HS-5 (cell line): ENCODE measurements at places on chromosomes 2 and 18.
A peak's percentile ranks its signal among the peaks of the same experiment; 100 is the strongest.

DNA sequence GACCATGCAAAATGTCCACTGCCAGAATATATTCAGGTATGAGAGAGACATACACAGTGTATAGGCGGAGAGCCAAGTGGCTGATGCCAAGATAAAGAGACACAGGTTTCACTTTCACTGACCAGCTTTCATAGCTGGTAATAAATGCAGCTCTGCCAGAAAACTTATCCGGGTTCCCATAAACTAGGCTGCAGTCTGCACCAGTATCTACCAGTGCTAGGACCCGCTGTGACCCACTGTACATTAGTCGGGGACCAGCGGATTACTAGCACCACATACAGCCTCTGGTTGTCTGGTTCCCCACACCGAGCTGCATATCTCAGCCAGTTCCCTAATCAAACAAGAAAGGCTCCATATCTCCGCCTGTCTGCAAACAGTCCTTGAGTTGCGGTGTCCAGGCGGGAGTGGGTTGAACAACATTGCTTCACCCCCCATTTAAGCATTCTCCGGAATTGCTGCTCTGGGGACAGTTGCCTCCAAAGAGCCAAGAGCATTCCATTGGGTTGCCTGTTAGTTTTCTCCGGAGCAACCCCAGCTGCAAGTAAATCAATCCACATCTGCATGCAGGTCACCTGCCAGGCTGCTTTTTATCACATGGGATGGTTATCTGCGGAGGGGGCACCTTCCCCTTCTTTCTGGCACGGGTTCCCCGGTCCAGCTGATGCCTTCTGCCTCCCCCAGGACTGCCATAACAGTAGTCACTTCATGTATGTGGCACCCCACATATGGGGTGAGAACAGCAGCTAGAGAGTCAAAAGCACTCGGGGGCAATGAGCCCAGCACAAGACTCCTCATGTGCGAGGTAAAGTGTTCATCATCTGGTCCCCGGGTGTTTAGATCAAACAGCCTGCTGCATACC lies 18.0 kb upstream of the KLHL23 start:
- no peak for DNase-seq

GRCh38 chr2:53901192-53901591 lies 41.4 kb upstream of the GPR75 start:
- DNase-seq, result no peak

DNA sequence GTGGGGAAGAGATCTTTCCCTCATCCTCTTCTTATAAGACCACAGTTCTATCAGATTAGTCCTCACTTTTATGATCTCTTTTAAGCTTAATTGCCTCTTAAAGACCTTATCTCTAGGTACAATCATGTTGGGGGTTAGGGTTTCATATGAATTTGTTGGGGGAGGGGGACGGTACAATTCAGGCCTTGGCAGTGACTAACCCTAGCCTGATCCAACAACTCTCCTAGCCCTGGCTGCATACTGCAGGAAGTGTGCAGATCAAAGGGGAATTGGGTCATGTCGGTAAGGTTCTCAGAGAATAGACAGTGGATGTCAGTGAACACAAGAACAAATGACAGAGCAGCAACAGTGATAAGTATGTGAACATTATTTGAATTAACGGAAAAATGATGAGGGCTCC lies 16.4 kb downstream of the CAPN13 start:
- no peak for DNase-seq

DNA sequence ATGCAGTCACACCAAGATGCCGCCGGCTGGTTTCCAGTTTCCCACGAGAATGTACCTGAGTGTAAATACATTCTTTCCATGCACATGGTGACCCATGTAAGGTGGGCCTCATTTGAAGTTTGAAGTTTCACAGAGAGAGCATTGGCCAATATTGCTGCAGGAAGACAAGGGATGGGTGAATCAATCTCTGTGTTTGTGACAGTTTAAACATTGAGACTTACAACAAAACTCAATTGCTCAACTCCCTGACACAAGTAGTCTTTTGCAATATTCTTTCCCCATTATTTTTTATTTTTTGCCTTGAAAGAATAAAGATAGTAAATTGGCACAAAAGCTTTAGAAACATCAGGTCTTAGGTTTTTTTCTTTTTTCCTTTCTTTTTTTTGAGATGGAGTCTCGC lies 5.1 kb downstream of the SERPINB2 start:
- no peak for DNase-seq

GRCh38 chr18:32461709-32462272 lies 8.9 kb downstream of the GAREM1 start:
- DNase-seq, result no peak

- DNase-seq, result no peak
Observed at GRCh38 chr18:14936313-14936712, 188.3 kb downstream of the ANKRD30B start.

DNA sequence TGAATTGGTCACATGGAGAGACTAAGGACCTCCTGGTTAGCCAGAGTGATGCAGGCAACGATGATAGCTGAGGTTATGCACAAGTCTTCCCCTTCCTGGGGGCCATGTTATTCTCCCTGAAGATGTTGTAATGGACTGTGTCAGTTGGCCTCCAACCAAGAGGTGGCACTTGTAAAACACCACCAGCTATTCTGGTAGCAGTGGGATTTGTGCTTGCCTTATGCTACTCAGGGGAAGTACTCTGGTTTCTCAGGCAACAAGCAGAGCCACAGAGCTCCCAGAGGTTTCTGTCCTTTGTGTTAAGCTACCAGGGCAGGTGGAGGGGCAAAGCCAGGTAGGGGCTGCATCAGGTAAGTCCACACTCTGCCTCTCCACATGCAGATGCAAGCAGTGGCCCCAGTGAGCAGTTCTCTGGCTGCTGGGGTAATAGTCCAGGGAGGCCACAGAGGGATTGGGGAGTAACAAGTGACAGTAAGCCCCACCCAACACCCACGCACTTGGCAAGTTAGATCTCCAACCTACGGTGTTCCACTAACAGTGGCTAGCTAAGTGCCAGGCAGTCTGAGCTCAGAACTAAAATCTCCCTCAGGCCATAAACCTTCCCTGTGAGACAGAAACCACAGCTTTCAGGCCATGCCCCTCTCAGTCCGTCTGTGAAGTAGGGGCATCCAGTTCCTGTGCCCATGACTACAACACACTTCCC lies 99.7 kb downstream of the RND3 start:
- DNase-seq, result no peak

DNA sequence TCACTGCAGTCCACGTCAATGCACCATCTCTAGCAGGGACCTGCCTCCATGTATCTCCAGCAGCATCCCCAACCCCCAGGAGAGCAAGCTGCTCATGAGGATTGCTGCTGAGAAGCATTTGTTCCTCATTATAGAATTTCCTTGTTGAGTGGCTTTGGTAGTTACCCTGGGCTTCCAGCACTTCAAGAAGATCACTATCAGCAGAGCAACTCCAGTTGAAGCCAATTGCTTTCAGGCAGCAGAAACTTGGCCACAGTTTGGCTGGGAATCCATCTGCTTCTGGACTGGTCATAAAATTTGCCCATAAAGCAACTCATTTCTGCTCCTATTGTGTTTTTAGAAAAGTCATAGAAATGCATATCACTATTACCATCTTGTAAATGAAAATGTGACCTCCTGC lies 17.4 kb downstream of the TRPM8 start:
- DNase-seq, result no peak

- no peak for DNase-seq
Observed at GRCh38 chr2:43084699-43085091, 141.7 kb downstream of the ZFP36L2 start.

DNA sequence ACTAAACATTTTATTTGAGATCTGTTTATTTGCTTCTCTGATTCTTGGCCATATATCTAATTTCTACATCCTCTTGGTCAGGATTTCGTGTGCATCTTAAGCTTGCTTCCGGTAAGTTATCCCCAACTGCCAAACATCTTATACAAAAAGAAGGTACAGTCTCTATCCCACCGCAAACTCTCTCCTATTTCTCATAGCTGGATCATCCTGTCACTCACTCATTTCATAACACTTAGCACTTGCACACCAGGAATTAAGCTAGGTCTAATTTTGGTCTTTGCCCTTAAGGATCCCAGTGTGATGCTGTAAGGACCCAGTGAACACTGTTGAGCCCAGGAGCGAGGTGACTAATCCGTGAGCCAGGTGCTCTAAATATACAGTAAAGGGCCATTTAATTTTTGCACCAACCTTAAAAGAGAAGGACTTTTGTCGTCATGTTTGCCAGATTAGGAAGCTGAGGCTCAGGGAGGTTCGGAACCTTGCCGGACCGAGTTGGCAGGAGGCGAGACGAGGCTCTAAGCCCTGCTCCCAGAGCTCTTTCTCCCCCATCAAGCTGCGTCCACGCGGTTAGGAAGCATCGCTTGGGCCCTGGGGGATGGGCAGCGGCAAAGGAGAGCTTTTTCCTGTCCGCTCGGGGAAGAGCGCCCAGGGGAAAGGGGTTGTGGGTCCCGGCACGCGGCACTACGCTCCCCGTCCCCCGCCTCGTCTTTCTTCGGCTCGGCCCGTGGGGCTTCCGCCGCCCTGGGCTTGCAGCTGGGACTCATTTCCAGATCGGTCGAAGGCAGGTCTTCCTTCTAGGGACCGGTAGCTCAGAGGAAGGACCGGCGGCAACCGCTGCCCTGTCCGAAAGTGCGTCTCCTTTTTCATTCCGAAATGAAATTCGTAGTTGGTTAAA lies 4.1 kb upstream of the ITPRIPL1 start:
- DNase-seq, result peak; percentile 61

DNA sequence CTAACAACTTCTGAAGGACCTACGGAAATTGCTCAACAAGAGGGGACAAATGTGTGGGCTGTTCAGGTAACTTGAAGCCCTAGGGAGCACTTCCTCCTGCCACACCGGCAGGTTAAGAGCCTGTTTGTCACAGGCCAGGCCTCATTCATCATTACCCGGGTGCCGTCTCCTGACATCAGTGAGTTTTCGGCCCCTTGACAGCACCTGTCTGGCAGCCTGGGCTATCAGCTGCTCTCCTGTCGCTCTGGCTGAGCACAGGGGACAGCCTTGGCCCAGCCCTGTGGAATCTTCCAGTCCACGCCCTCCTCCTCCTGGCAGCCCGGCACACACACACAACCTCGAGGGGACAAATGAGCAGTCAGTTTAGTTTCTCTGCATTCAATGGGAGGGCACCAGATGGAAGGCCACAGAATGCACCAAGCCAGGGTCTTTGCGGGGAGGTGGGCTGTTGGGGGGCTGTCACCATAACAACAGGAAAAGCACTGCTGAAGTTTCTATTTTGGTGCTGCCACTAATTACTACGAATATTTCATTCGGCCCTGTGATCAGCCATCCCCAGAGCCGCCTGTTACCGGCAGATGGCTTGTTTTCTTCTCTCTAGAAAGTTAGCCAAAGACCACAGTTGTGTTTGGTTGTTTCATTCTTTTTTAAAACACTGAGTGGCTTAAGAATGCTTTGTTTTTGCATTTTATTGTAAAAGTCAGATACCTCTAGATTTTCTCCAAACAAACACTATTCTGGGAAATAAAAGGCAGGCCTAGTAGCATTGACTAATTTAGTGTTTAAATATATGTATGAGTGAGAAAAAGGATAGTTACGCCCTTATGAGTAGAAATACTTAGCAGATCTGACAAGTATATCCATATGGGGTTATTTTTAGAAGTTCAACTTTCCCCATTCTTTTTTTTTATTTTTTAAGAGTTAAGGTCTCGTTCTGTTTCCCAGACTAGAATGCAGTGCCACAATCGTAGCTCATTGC lies 189.9 kb upstream of the NDUFV2 start:
- no peak for DNase-seq

- no peak for DNase-seq
Observed at GRCh38 chr2:3689998-3690748, 13.2 kb upstream of the DCDC2C start.

DNA sequence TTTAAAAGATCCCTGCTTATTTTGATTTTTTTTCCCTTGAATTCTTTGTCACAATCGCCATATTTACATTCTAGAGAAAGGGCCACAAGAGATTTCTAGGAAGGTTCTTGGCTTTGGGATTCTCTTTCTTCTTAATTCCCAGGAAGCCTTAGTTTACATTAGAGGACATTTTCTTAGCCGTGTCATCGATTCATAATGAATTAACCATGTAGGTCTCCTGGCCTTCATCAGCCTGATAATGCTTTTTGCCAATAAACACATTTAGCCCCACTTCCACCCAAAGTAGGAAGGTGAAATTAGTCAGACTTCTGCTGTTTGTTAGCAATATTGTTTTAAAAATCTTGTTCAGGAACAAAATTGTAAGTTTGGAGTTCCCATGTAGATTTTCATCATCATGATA lies 71.3 kb upstream of the LPIN2 start:
- no peak for DNase-seq

- DNase-seq, result no peak
Observed at GRCh38 chr18:48202350-48203260, 206.6 kb downstream of the ZBTB7C start.

DNA sequence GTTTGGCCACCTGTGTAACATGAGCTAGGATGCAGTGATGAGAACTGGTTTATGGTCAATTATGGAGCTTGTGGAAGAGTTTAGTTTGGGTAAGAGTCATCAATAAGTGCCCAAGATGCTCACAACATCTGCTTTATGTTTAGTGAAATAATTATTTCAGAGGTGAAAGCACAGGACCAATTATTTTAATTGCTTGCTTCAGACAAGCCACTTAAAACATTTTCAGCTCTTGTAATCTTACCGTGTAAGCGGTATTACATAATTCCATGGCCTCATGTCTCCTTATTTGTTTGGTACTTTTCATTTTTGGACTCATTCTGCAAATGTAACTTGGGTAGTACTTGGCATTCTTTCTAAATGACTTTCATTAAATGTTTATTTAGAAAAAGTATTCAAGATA lies 5.4 kb downstream of the B3GNT2 start:
- no peak for DNase-seq

- DNase-seq, result no peak
Observed at GRCh38 chr2:13115643-13116042, 398.9 kb downstream of the TRIB2 start.

GRCh38 chr2:27571681-27572080 lies 11.2 kb upstream of the ZNF512 start:
- DNase-seq, result no peak

DNA sequence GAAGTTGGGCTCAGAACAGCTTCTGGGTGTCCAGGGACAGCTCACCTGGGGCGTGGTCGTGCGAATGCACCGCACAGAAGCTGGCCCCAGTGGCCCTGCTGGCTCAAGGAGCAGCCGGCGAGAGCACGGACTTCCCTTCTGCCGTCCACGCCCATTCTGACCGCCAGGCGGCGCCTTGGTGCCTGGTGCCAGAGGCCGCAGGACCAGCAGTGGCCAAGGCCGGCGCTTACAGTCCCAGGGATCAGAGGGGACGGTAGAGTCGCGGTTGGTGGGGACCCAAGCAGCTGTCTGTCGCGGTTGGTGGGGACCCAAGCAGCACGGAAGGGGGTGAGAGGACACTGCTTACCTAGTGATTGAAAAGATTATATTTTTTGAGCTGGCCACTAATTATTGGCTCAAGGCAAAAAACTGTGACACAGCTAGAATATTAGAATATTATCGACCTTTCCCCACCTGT lies 25.7 kb downstream of the NPPC start:
- DNase-seq, result no peak
